ENCODE measurements at places on chromosomes 16 and 17.
A peak's percentile ranks its signal among the peaks of the same experiment; 100 is the strongest.

- DNase-seq, result no peak
Observed at GRCh38 chr16:48250520-48251278, 3.4 kb upstream of the ABCC11 start.

- DNase-seq, result no peak
Observed at GRCh38 chr16:27436065-27436464, 34.1 kb downstream of the IL21R start.

DNA sequence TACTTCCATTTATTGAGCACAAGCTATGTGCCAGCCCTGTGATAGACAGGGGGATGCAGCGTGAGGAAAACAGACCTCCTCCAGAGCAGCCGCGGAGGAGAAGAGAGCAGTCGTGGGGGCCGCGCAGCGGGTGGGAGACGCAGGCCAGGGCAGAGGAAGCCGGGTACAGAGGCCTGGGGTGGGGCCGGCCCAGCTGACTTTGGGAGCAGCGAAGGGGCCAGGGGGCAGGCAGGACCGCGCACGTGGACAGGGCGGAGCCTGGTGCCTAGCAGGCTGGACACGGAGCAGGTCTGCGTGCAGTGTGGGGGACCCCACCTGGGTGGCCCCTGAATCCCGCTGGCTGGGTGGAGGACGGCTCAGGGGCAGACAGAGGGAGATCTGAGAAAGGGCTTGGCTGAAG is 46.2 kb downstream of the ZFPM1 start:
- no peak for DNase-seq

DNA sequence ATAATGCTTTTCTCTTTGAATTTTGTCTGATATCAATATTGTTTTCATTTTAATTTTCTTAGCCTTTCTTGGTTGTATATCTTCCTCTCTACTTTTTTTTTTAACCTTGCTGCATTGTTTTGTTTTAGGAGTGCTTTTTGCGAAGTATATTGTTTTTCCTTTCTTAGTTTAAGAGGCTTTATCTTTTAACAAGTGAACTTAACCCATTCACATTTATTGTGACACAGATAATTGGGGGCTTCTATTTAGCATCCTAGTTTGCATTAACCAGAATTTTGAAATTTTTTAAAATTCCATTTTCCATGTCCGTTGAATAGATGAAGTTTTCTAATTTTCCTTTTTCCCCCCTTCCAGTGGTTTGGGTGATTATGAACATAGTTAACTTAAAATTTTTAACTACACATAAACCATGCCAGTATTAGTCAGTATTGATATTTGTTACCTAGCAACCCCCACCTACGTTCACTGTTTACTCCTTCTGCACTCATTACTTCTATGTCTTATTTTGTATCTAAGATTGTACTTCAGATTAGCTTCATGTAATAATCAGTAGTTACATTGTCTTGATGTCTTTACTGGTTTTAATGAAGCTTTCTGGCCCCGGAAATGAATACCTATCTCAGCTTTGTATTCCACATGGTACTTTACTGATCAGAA is 44.4 kb downstream of the TNRC6A start:
- DNase-seq, result no peak

DNA sequence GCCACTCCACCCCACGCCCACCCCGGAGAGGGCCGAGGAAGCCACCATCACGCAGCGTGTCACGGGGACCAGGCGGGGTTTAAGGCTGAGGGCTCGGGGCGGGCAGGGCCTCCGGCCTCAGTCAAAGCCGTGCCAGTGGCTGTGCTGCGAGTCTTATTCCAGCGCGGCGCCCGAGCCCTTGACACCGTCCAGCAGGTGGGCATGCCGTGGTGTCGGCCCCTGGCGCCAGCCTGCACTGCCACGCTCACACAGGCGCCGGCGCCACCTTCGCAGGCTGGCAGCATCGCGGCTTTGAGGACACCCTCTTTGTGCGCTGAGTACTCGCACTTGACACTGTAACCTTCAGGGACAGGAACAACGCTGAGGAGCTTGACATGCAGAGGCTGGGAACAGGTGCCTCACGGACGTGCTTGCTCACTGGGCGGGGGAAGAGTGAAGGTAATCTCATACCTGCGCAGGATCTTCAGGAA is 34.0 kb upstream of the ZNF629 start:
- no peak for DNase-seq

- no peak for DNase-seq
Observed at GRCh38 chr17:79984045-79984840, 51.4 kb downstream of the TBC1D16 start.

GRCh38 chr17:82595893-82596292 is 52.4 kb downstream of the WDR45B start:
- DNase-seq, result no peak

DNA sequence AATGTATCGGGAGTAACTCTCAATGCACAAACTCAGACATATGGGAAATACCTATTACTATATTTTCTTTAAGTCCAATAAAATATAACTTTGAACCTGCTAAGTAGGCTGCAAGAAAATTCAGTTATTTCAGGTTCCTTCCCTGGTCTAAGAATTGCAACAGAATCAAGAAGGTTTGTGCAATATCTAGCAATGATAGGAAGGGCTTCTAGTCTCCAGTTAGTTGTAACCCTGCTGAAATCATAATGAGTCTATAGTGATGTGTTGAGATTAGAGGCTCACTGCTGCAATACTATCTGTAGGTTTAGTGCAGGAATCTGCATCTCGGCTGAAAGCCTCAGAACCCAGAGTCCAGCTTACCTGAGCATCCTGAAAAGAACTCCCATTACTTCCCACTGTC is 110.5 kb downstream of the PMP22 start:
- DNase-seq, result no peak

DNA sequence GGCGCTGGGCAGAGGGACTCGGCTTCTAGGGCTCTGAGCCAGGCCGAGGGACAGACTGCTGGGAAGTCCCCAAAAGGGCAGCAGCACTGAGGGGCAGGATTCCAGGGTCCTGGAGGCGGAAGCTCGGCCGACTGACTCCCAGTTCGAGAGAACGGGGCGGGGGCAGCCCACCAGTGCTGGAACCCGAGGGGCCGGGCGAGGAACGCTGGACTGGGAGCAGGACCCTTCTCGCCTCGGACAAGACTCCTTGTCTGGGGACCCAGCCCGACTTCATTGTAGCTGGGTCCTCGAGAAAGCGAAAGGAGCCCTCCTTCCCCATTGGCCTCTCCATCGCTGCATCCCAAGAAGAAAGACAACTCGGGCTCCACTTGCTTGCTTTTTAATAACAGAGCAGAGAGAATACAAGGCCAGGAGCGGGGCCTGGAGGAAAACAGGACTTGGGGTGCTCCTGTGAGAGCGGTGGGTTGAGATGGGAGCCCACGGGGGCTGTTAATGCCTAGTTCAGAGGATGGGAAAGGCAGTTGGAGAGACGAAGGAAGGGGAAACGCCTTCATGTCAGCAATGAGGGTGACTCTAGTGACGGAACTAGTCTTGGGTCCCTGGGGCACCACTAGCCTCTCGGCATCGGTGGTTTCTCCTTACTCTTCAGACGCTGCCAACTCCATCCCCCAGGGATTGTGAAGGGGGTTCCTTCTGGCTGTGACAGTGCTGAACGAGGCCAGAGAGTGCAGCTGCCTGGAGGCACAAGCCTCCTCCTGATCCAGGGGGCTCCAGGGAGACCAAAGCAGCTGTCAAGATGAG is 492 bp upstream of the CAMTA2 start:
- DNase-seq, result no peak

DNA sequence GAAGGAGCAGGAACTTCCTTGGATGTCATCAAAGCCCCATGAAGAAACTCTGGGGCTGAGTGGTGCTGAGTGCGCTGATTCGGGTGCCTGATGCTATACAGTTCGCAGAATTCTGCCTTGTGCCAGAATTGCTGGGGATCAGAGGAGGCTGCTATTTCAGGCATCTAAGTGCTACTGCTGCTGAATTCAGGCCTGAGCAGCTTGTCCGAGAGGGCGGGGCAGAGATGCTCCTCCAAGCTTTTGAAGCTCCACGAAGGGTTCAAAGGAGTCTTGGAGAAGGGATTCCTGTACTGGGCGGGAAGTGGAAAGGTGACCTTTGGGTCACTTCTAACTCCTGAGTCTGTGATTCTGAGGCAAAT is 227.8 kb downstream of the CCDC182 start:
- DNase-seq, result no peak

DNA sequence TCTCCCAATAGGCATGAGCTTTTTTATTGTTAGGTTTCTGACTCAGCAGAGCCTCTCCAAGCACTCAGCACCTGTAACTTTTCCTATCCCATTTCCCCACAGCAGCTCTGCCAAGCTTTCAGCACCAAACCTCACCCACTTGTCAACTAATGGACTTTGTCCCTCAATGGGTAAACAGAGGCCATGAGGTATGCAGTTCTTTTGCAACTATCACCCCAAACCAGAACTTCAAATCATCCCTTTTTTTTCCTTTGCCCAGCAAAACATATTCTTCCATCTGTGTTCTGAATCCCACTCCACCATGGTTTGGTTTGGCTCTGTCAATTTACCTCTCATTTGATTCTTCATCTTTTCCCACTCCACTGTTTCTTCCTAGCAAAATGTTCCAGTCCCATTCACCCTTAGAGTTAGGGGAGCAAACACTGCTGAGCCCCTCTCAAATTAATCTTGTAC is 58.1 kb downstream of the TOX3 start:
- no peak for DNase-seq

- no peak for DNase-seq
Observed at GRCh38 chr16:73817526-73818324, 478.9 kb upstream of the PSMD7 start.

DNA sequence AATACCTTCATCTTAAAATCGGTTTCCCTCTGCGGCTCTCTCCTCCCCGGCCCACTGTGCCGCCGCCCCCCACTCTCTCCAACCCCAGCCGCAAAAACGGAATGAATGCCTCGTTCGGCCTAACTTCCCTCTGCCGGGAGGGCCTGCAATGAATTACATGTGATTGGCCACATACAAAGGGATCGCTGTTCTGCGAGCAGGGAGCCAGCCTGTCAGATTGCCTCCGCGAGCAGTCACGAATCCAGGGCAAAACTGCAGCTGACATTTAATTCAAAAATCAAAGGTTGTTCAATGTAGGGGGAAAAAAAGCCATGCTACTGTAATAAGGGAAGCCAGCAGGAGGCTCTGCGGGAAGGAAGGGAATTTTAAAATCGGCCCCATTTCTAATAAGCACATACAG is 84.9 kb downstream of the TBC1D16 start:
- DNase-seq, result no peak

DNA sequence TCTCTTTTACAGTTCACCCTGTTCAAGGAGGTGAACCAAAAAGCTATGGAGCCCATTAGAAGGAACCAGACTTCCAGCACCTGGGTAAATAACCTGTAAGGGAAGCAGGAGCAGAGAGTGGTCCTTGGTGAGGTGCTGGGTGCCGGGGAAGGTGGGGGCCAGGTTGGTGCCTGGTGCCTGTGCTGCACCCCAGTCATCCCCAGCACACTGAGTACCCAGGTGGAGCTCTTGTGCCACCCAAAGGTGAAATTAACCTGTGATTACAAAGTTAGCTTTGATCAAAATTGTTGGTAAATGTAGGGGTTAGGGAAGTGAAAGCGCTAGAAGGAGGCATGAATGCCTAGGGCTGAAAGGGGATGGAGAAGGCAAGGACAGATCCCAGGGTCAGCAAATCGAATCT is 58.6 kb downstream of the CDRT4 start:
- DNase-seq, result no peak

DNA sequence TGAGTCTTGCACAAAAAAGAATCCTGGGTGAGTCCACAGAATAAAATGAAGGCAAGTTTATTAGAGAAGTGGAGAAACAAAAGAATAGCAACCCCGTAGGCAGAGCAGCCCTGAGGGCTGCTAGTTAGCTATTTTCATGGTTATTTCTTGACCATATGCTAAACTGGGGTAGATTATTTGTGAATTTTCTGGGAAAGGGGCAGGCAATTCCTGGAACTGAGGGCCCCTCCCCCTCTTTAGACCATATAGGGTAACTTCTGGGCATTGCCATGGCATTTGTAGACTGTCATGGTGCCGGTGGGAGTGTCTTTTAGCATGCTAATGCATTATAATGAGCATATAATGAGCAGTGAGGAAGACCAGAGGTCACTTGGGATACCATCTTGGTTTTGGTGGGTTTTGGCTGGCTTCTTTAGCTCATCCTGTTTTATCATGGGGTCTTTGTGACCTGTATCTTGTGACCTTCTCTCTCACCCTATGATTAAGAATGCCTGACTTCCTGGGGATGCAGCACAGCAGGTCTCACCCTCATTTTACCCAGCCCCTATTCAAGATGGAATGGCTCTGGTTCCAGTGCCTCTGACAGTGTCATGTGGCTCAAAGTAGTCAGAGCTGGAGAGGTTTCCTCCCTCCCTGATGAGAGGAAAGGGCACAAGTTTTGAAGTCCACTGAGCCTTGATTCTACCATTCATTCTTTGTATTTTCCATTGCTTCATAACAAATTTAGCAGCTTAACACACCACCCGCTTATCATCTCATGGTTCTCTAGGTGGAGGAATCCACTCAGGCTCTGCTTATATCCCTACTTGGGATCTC is 55.7 kb upstream of the LGALS9 start:
- no peak for DNase-seq

GRCh38 chr16:35746281-35746962 is 2287.0 kb downstream of the TP53TG3F start:
- no peak for DNase-seq

GRCh38 chr16:75997606-75998005 is 271.3 kb upstream of the CPHXL start:
- no peak for DNase-seq

DNA sequence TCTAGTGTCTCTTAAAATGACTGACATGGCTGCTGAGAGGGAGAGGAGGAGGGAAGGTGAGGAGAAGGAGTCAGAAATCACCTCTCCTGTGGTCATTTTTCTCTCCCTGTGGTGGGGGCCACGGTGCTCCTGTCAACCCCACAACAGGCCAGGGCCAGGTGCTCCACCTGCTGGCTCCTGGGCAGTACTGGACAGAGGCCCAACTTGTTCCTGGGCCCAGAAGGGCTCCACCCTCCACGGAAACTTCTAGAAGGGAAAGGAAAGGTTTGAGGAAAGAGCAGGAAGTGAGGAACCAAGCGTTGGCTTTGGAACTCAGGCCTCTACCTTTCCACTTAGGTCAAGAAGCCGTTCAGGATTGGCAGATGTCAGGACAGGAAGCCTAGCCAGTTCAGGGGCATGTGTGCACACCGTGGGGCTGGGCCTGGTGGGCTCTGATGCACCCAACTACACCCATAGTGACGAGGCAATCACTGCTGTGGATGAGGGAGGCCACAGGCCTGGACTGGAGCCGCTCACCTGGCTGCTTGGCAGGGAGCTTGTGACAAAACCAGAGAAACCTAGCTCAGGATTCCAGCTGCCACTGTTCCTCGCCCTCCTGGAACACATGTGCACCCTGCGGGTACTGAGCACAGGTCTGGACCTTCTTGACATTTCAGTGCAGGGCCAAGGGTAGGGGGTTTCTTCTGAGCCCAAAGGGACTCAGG is 36.1 kb downstream of the WNT3 start:
- DNase-seq, result no peak

- DNase-seq, result no peak
Observed at GRCh38 chr16:83797013-83797412, 10.8 kb upstream of the HSBP1 start.

GRCh38 chr17:50269477-50270434 is 4.5 kb upstream of the TMEM92 start:
- peak; percentile 19 for DNase-seq

- no peak for DNase-seq
Observed at GRCh38 chr17:76239538-76240274, 587 bp downstream of the RNF157 start.

- DNase-seq, result no peak
Observed at GRCh38 chr16:24853169-24853824, 7.5 kb downstream of the SLC5A11 start.

Data from GM12878 (cell line).